ENCODE measurements at places on chromosomes 7 and 10.

GRCh38 chr7:55774327-55775050, 88.1 kb downstream of the SEPTIN14 start:
- DNase-seq: no peak

DNA sequence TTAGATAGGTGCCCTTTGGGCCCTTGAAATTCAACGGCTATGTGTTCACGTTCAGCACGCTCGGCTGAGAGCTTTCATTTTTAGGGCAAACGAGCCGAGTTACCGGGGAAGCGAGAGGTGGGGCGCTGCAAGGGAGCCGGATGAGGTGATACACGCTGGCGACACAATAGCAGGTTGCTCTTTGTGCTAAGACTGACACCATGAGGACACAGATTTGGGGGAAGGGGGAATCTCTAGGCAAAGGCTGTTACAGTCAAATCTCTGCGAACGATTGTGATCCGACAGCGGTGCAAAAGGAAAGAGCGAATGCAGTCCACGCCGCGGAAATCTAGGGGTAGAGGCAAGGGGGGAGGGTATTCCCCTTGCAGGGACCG, 667 bp downstream of the KLLN start:
- DNase-seq: no peak

DNA sequence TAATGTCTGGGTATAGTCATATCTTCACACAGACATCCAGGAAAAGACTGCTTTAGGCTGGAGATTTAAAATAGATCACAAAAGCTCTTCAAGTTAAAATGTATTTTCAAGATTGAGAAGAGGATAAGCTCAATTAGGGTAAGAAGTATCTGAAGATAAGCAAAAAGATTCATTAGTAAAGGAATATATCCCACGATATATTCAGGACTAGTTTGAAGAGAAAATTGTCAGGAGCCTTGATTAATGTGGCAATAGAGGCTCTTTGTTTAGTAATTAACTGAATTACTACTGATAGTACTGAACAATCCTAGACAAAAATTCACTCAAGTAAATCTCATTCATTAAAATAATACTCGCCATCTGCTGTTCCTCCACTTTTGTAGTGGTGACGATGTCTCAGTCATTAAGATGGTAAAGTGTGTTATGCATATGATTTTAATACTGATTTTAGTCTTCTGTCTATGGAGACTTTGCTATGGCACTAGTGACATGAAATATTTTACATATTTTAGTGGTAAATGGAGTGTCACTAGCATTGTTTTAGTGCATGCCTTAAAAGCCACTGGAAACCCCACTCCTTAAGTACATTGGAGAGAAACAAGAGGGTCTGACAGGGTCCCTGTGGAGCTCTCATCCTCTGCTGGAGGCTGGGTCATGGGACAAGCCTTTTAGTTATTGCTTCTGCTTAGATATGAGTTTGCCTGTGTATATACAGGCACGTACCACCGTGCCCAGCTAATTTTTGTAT, 32.8 kb downstream of the INPP5F start:
- no peak for DNase-seq

DNA sequence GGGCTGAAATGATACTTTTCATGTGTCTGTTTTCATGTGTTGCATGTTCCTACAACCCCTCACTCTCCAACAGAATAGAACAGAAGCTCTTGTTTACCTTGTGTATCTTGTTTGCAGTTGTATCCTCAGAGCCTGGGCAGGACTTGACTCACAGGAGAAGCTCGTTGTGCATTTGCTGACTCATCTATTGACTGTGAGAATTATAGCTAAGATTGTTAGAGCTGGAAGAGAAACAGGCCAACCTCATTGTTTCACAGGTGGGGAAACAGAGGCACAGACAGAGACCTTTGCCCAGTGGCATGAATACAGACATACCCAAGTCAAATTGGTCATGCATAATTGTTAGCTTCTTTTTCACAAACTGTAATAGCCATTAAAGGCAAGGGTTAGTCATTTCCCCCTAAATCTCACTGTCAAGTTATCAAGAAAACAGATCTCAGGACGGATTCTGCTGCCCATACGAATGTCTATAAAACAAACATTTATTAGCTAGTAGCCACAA, 4.6 kb upstream of the TSPAN15 start:
- DNase-seq: peak; percentile 90

- DNase-seq: no peak
Measured at GRCh38 chr10:3571310-3571825, 213.6 kb downstream of the KLF6 start.

DNA sequence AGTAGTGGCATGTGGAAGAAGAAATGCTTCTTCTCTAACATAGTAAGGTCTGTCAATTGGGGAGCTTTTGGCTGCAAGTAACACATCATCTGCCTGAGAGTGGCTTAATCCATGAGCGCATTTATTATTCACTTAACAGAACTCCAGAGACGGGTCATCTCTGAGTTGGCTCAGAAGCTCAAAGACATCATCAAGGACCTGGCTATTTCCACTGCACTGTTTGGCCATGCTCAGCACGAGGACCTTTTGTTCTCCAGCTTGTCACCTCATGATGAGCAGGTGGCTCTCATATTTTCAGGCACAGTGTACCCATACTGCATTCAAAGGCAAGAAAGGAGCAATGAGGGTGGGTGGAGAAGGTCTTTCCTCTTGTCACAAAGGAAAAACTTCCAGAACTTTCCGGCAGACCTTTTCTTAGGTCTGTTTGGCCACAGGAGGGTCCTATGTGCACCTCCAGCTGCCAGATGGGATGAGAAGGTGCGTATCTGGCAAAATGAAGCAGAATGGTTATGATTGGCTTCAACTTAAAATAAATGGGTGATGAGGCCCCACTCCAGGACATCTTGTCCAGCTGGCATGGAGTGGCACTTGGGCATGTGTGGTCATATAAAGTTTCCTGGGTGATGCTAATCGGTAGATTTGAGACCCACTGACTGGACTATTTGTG, 55.6 kb upstream of the SHH start:
- DNase-seq: no peak

DNA sequence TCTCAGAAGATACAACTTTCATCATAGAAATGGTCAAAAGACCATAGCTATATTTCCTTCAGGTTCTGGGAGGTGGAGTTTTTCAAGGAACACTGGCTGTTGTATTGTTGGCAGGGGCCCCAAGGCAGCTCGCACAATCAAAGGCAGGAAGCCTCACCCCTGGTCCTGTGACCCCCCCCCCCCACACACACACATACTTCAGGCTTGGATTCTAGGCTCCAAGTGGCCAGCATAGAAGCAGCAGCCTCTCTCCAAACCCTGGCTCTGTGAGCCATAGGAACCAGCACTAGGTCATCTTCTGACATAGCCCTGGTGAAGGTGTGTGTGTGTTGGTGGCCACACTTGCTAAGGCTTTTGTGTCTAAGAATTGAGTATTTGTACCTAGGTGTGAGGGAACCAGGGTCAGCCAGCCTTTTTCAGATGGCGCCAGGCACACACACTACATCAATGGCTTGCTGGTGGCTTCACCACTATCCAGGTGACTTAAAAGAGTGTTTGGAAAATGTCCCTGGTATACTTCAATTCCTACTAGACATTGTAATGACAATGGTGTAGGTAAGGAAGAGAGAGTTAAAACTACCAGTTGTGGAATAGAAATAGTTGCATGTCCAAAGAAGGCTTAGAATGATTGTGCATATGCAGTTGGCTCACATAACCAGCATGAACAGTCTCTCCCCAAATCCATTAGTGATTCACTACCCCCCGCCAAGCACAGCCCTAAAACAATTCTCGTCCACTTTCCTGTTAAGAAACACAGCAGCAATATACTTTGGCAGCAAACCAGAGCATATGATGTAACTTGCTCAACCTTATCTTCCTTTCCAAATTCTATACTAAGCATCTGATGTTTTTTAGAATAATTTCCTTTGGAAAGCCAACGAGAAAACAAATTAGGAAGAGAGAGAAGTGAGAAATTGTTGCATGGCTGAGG, 91.3 kb downstream of the AVL9 start:
- DNase-seq: peak; percentile 97

DNA sequence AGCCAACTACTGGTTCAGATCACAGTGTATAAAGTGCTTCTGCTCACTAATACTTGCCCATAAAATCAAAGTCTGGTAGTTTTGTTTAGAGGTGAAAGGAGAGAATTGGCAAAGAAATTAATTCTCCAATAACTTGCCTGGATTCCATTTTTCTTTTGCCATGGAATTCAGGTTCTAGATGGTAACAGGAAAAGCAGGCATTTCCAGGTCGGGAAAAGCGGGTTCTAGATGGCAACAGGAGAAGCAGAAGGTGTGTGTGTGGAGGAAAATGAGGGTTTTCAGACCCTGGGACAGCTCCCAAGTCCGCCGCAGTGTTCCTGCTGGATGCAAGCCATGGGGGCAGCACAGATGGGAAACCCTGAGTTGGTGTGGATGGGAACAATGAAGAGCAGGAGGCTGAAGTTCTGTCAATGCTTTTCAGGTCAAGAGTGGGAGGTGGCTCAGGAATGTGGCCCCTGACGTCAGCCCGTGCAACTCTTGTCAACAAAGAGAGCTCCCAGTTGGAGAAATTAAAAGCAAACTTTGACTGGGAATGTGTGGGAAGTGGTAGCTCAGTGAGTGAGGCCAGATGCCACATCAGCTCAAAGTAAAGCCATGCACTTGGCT, 696.7 kb downstream of the LRMDA start:
- DNase-seq: no peak

DNA sequence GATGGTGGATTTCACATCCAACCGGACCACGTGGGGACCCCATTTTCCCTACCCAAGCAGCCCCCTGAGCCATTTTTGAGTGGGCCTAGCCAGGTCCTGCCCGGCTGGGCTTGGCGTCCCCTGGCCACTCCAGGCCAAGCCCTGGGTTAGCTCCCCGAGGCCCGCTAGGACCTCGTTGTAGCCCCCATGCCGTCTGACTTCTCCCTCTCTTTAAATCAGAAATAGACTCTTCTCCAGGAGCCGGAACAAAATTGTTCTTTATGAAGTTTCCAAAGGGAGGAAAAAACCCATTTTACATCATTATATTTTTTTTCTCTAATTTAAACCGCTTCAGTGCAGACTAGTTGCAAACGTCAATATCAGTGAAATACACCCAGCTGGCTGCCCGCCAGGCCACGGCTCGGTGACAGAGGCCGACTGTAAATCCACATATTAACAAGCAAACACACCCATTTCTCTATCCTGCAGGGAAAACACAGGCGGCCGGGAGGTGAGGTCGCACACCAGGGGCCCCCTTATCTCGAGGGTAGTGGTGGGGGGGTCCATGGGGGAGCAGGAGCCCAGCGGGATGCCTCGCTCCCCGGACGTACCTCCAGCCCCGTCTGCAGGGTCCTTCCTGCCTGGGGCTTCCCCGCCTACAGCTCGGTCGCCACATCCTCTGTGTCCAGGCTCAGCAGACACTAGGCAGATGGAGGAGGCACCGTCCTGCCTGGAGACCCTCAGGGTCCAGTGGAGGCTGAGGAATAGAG, 72.7 kb downstream of the ELFN1 start:
- DNase-seq: no peak

DNA sequence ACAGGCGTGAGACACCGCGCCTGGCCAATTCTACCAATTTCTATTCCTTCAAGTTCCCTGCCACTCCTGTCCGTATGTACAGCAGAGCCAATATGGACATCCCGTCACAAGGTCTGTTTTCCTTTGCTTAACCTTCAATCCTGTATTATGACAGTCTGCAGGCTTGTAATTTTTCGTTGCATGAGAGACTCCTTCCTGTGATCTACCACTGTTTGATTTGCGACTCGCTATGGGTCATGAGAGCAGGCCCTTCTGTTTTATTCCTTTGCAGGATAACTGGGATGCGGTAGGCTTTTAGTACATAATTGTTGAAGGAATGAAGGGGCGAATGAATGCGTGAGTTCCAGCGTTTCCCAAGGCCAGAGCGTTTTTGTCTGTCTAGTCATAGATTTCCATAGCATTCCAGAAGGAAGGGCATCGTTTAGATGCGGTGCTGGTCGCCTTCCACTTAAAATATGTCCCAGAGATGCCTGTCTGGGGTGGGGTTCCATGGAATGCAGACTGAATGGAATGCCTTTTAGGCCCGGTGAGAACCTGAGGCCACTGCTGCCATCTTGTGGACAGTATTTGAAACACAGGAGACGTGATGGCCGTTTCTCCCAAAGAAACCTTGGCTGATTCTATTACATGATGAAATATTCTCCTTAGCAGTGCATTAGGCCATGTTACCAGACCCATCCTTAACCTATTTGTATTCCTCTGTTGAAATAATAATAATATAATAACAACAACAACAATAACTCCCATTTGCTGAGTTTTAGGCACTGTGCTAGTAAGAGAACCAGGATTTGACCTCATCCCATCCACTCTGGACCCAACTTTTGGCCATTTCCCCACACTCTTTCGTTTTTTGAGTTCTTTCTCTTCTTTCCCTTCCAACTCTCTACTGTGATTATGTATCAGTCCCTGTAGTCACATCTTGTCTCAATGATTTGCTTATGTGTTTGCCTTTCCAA, 193.2 kb downstream of the MYOF start:
- peak; percentile 82 for DNase-seq

- DNase-seq: no peak
Measured at GRCh38 chr7:135683609-135684008, 21.3 kb downstream of the STMP1 start.

DNA sequence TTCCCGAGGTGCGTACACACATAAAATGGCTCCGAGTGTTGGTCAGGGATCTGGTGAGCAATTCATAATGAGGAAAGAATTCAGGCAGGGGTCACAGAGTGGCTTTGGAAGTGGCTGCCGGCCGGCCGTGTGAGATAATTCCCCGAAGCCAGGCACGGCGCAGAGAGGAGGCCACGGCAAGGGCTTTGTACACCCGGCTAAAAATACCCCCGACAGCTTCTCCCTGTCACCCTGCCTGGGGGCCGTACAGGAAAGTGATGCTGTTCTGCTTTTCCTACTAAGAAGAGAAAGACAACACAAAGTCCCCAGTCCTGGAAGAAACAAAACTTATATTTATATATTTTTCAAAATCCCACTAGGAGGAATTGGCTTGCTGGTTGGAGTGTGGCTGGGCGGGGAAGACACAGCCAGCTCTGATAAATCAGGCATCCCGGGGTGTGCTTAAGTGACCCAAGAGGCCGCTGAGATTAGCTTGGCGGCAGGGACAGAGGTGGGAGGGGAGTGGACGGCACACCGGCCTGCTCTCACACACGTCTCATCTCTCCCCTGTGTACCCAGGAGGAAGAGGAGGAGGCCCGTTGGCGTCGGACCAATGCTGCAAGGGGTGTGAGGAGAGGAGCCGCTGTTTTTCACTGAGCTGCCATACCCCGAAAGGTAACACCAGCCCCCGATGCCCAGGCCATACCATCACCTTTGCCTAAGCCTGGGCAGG, 70.5 kb downstream of the ZMIZ1 start:
- peak; percentile 93 for DNase-seq

DNA sequence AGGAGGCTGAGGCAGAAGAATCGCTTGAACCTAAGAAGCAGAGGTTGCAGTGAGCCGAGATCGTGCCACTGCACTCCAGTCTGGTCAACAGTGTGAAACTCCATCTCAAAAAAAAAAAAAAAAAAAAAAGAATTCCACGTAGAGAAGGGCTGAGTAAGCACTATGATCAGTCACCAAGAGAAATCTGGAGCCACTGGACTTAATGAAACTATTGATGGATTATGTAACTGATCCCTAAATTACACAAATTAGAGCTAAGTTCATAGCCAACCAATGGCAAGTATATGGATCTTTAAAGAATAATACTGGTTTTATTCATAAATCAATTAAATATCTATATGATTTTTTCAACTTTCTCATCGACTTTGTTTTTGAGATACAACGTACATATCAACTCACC, 72.2 kb upstream of the ABLIM1 start:
- no peak for DNase-seq
